Stimulated activated CD8-positive, alpha-beta memory T cell treated with anti-CD3 and anti-CD28 coated beads, Interleukin-4, amount 100 ng/mL, for 4 hours (primary cell): ENCODE measurements at places on chromosomes 16 and 17.

- DNase-seq = no peak
Observed at GRCh38 chr17:51748749-51749604, 409.5 kb downstream of the CA10 start.

GRCh38 chr16:85838381-85838780, 38.9 kb downstream of the COX4I1 start:
- no peak for DNase-seq

GRCh38 chr16:56930486-56931270, 1.3 kb upstream of the HERPUD1 start:
- no peak for DNase-seq

DNA sequence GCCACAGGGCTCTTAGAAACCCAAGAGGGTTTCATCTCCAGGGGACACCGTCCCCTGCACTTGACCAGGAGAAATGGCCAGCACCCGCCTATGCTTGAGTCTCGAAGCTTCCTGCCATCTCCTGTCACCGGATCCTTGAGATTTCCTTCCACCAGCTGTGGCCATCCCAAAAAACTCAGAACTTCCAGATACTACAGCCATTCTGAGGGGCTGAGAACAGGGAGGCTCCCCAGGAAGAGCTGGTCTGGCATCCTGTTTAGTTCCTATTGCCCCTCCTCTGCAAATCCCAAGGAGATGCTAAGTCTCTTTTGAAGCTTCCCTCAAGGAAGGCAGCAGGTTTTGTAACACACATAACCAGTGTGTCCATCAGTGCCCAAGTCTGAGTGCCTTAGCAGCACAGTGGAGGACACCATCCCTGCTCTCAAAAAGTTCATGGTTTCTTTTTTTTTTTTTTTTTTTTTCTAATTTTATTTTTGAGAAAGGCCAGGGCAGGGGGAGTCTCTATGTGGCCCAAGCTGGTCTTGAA, 2.0 kb downstream of the UBALD2 start:
- DNase-seq = no peak

GRCh38 chr17:8846768-8847211, 20.7 kb downstream of the PIK3R6 start:
- no peak for DNase-seq

- DNase-seq = no peak
Observed at GRCh38 chr17:14622615-14623101, 321.8 kb downstream of the HS3ST3B1 start.

DNA sequence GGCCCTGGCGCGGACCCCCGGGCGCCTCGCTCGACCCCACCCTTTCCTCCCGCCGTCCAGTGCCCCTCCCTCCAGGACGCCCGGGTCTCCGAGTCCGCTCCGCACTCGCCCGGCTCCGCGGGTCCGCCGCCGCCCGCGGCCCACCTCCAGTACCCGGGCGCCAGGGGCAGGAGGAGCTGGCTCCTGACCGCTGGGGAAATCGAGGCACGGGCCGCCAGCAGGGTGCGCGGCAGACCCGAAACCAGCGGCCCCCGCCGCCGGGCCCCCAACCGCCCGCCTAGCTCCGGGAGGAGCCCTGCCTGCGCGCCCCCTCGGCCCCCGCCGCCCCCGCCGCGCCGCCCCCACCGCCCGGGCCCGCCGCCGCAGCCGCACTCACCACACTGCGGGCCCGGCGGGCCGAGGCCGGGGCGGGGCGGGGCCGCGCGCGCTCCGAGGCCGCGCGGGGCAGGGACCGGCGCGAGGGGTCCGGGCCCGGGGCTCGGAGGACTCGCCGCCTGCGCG, 333 bp downstream of the MAFG start:
- DNase-seq = no peak
